Esophagus squamous epithelium (tissue), 5 donors: ENCODE measurements at places on chromosomes 7 and 10. TPM values are rescaled to one million over a fixed set of nuclear protein-coding genes. Genes with fewer than 3 reads are reported as not detected.

The ECHDC3 gene
- 9.9 TPM for total RNA-seq

GRCh38 chr7:28732071-28732869, 225.9 kb downstream of the TRIL start:
- no peaks in the 10 kb centered on the region for H3K36me3 ChIP-seq
- DNase-seq, result no peak
- peak overlapping the region; percentile 66 for H3K27ac ChIP-seq
- H3K4me3 ChIP-seq, result no peak overlapping the region
- no peaks in the 10 kb centered on the region for H3K27me3 ChIP-seq

DNA sequence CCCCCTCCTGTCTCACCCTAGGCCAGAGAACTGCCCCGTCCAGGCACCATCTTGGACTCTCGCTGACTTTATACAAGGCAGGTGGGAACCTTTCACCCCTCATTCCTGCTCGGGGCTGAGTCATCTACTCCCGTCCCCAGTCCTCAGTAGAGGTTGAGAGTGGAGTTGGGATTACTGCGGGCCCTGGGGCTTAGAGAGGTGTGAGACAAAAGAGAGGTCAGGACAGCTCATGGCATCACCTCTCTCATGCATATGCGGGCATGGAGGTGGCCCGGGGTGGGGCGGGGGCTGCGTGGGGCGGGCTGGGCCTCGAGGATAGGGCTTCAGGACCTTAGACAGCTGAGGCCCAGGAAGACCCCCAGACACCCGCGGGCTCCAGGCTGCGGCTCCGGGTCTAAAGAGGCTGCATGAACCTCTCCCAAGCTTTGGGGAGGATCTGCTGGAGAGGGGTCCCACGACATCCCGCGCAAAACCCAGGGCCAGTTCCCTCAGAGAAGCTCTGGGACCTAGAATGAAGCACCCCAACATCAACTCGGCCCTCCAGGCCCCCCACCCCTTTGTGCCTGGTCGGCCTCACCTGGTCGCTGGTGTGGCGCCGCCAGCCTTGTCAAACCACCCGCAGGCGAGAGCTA, 317 bp downstream of the PDZD7 start:
- H3K27me3 ChIP-seq, result no peaks in the 10 kb centered on the region
- peak overlapping the region; percentile 81 for H3K4me3 ChIP-seq
- no peak for DNase-seq
- peaks cover 58% of the 10 kb centered on the region for H3K4me1 ChIP-seq
- H3K36me3 ChIP-seq, result peaks cover 11% of the 10 kb centered on the region

DNA sequence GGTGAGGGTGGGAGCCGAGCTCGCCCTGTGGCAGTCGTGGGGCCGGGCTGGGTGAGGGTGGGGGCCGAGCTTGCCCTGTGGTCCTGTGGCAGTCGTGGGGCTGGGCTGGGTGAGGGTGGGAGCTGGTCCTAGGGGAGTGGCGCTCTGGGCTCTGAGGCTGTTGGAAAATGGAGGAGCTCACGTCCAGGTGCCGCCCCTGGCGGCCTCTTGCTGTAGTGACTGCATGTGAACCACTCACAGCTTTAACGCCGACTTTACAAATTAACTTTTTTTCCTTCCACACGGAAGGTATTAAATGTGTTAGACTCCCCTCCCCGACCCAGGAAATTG, 312.6 kb downstream of the WDR37 start:
- H3K4me3 ChIP-seq, result no peak overlapping the region
- DNase-seq, result no peak
- H3K27ac ChIP-seq, result no peak overlapping the region
- no peaks in the 10 kb centered on the region for H3K4me1 ChIP-seq

DNA sequence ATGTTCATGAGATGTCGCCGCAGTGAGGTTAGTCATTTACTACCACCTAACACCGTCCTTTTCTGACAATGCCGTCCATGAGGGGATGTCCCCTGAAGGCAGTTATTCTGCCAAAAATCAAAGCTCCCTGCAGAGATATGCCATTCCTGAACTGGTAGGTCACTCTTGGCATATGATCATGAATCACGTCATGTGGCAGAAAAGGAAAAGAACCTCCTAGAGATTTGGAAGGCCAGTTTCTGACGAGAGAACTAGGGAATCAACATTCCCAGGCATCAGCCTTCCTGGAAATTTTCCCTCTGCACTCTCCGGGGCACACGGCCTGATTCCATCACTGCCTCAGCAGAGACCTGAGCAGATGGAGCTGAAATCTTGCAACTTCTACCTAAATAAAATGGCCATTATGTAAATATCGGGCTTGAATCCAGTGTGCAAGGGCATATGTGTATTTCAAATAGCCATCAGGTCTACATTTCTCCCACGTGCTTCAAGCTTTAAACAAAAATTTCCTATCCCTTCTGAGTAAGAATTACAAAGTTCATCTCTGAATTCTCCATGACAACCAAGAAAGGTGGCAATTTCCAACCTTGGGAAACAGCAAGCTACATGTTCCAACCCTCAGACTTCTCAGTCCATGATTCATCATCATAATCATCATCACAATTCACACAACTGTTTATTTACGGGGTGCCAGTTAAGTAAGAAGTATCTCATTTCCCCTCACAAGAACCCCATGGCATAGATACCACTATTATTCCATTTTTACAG, 46.5 kb downstream of the AMPH start:
- no peak overlapping the region for H3K4me3 ChIP-seq
- no peak overlapping the region for H3K27ac ChIP-seq
- no peaks in the 10 kb centered on the region for H3K4me1 ChIP-seq
- no peak for DNase-seq
- no peaks in the 10 kb centered on the region for H3K27me3 ChIP-seq
- no peaks in the 10 kb centered on the region for H3K36me3 ChIP-seq

The OR13A1 gene
- total RNA-seq, result 1.5 TPM

GRCh38 chr7:102046373-102047117, 229.1 kb downstream of the CUX1 start:
- no peak for DNase-seq
- no peak overlapping the region for H3K4me3 ChIP-seq
- no peaks in the 10 kb centered on the region for H3K27me3 ChIP-seq
- no peaks in the 10 kb centered on the region for H3K4me1 ChIP-seq

The NKX2-3 gene
- total RNA-seq, result not detected

The INA gene
- 1.5 TPM for total RNA-seq

- no peaks in the 10 kb centered on the region for H3K27me3 ChIP-seq
- H3K27ac ChIP-seq, result no peak overlapping the region
- no peak for DNase-seq
Observed at GRCh38 chr7:38066391-38066790, 111.7 kb upstream of the STARD3NL start.

DNA sequence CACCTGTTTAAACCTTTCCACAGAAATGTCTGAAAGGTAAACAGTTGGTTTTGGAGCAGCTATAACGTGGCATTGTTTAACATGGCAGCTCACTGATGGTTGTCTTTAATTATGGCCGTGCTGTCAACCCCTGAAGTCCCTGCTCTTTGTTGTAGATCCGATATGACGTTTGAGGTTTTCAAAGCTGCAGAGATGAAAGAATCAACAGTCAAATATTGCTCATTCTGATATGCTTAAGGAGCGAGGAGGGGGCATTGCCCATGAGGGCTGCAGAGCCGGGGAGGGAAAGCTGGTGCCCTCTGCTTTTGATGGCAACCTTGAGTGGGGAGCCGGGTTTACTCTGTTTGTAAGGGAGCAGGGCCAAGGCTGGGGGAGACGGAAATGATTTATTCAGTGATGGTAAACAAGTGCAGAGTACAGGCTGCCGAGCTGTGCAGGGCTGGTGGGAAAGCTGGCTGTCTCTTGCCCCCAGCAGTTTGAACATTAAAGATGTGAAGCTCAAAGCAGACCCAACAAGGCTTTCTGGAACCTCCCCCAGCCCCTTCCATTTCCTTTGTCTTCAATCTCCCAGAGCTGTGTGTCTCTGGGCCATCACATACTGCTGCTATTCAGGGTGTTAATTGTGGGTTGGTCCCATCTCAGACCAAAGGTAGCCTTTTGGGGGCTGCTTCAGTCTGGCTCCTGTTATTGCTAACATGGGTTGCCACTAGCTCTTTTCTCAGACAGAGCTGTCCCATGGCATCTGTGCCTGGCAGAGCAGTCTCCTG, 345.5 kb downstream of the LRMDA start:
- H3K36me3 ChIP-seq, result no peaks in the 10 kb centered on the region
- peaks cover 21% of the 10 kb centered on the region for H3K4me1 ChIP-seq
- DNase-seq, result no peak
- no peaks in the 10 kb centered on the region for H3K27me3 ChIP-seq
- H3K27ac ChIP-seq, result no peak overlapping the region

GRCh38 chr10:6052247-6053221, 9.6 kb downstream of the IL2RA start:
- H3K27me3 ChIP-seq, result peaks cover 20% of the 10 kb centered on the region
- no peaks in the 10 kb centered on the region for H3K36me3 ChIP-seq
- H3K4me1 ChIP-seq, result no peaks in the 10 kb centered on the region
- no peak overlapping the region for H3K4me3 ChIP-seq
